CD4-positive, alpha-beta T cell treated with Interleukin-15 for 1 hour (primary cell): ENCODE measurements at places on chromosomes 4 and X.

DNA sequence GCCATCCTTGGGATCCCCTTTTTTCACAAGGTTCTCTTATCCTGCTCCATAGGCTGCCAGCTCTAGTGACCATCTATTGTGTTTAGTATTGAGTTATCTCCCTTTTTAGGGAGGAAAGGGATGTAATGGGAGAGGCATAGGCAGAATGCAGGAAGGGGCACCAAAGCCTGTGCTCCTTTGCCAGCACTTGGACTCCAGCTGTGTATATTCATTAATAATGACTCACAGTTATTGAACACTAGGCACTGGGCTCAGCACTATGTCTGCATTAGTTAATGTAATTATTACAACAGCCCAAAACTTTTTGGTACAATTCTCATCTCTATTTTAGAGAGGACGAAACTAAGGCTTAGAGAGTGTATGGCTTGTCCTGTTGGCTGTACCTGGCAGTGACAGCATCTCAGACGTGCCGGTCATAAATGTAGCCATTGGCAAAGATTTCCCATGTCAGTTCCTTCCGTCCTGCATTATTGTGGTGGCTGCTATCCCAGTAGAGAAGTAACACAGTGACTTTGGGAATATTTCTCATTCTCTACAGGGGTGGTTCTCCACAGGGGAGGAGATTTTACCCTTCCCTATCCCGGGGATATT, 90.3 kb downstream of the AFF1 start:
- DNase-seq: no peak

- DNase-seq: no peak
Measured at GRCh38 chrX:98931216-98931615, 1478.9 kb downstream of the PCDH19 start.

GRCh38 chrX:134908356-134908755, 82.4 kb upstream of the SMIM10 start:
- no peak for DNase-seq

GRCh38 chrX:20026278-20026677, 35.4 kb upstream of the BCLAF3 start:
- DNase-seq: no peak

DNA sequence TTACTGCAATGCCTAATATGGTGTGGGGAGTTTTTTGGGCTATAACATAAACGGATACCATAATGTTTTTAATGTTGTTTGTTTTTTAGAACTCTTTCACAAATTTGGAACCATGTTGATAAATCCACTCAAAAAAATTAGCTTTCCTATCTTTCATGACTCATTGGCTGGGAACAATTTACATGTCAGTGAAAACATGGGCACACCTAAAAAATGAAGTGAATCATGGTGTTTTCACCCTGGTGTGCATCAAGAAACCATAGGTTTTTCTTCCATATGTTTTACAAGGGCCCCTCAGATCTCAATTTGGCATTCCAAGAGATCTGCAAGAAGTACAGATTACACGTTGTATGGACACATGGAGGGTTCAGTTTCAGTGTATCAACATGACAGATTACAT, 207.1 kb downstream of the NWD2 start:
- no peak for DNase-seq

GRCh38 chrX:107677501-107677901, 49.2 kb downstream of the PRPS1 start:
- DNase-seq: no peak

GRCh38 chr4:152265149-152265621, 270.7 kb downstream of the FBXW7 start:
- no peak for DNase-seq

- no peak for DNase-seq
Measured at GRCh38 chr4:37765741-37766140, 60.7 kb upstream of the PGM2 start.

- DNase-seq: no peak
Measured at GRCh38 chr4:119070301-119070700, 65.3 kb upstream of the MYOZ2 start.

DNA sequence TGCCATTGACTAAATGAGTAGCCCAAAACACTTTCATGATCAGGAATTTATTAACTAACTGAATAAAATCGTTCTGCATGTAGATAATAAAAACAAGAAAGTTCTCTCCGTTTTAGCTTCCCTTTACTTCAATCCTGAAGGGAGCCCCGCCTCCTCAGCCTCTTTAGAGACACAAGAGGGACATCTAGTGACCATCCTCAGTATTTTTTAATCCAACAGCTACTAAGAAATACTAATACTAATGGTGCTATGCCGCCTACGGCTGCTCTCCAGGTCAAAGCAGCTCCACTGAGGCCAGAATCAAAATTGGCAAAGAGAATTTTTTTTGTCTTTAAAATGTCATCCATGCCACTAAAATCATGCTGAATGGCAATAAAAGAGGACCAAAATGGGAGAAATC, 3.2 kb upstream of the PCDH19 start:
- no peak for DNase-seq

DNA sequence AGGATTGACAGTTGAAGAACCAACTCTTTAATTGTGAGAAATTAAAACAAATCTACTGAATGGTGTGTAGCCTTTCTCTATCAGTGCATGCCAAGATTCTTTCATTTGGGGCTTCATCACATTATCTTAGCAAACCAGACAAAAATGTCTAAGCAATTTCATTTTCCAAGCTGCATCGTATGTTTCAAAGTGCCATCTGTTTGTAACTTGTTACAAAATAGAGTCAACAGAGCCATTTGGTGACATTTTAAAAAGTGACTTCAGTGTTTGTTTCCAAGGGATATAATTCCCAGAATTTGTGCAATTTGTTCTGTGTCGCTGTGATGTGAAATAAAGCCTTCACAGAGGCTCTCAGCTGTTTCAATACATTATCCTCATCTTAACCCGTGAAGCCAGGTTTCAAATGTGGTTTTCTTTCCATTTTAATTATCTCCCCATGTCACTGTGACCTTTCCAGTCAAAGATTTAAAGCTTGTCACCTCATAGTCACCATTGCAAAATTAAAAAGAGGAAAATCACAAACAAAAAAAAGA, 46.0 kb upstream of the C1QTNF7 start:
- DNase-seq: no peak
